ENCODE measurements at places on chromosomes 16 and 17.
A peak's percentile ranks its signal among the peaks of the same experiment; 100 is the strongest.

DNA sequence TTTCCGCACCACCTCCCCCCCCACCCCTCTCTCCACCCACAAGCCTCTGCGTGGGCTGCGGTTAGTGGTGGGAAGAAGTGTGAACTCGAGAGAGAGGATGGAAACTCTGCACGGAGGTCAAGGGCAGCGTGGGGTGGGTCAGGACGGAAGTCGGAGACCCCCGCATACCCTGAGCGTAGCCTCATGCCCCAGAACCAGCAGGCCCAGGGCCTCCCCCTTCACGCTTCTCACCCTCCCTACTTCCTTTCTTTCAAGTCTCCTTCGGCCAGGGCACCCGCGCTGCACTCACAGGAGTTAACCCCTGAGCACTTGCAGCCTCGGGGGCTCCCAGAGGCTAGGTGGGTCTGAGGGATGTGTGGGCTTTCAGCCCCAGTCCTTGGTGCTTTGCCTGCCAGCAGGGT is 9.2 kb downstream of the TBKBP1 start:
- DNase-seq: no peak

- no peak for DNase-seq
Measured at GRCh38 chr17:50477976-50478375, 684 bp upstream of the RSAD1 start.

DNA sequence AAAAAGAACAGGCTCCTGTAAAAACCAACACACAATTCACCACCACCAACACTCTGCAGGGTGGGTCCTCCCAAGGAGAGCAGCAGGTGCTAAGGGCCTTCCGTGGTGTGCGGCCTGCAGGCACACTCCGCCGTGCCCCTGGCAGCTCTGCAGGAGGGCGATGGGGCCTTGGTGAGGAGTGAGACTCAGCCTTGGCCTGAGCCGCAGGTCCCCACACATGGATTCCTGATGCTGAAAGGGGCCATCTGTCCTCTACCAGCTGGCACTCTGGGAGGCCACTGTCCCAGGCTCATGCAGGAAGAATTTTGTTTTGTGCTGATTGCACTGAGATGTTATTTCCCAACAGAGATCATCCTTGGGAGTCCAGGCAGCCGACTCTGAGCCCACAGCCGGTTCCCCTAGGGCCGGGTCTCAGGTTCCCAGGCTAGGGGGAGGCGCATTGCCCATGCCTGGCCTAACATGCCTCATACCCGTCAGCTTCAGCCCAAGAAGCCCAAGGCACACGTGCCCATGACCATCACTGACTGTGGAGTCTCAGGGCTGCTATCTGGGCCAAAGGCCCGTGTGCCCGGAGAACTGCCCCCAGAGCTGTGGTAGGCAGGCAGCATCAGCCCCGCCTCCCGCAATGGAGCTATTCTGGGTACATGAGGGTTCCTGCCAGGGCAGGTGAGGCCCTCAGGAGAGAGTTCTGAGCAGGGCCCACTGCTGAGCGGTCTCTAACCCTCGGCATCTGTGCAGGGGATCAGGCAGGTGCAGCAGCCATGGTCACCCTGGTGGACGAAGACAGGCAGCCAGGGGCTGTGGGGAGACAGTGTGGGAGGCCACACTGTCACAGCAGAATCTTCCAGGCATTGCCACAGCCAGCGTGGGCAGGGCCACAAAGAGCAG is 97.9 kb upstream of the ZNF469 start:
- no peak for DNase-seq

DNA sequence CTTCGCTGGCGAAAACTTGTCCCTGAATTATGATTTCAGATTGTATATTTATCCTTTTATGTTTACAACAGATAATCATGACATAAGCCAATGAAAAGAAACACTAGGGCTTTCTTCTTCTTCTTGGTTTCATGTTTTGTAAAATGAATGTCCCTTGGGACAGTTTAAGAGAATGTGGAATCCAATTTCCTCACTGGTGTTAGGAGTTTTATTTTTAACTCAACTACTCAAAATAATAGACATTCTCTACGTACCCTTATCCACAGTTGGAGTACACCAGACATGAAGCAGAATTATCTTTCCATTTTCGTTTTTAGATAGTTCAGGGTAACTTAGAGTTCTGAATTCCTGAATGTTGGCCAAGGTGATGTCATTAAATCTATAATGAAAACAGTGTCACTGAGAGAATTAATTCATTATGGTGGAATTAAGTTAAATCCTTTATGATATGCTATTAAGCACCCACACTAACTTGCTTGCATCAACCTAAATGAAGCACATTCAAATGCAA is 43.4 kb downstream of the IRX6 start:
- no peak for DNase-seq

- no peak for DNase-seq
Measured at GRCh38 chr17:50952013-50952412, 85.9 kb upstream of the TOB1 start.

- peak; percentile 79 for DNase-seq
Measured at GRCh38 chr17:39623356-39623950, 3.3 kb upstream of the PPP1R1B start.

- no peak for DNase-seq
Measured at GRCh38 chr16:4976079-4976478, 17.9 kb downstream of the SEC14L5 start.

DNA sequence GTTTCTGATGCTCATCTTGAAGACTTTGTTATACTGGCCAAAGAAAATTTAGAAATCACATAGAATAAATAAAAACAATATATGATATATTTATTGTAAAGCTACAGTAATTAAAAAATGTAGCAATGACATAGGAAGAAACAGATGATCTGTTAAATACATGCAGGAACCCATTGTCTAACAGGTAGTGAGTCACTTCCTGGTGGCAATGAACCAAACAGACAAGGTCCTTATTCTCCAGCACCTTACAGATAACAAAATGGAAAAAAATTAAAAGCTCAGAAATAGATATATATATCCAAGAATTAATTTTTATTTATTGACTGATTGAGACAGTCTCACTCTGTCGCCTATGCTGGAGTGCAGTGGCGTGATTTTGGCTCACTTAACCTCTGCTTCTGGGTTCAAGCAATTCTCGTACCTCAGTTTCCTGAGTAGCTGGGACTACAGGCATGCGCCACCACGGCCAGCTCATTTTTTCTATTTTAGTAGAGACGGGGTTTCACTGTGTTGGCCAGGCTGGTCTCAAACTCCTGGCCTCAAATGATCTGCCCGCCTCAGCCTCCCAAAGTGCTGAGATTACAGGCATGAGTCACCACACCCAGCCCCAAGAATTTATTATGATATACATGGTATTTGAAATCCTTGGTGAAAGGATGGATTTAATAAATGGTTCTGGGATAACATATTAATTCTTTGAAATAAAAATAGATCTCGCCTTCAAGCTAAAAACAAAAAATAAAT is 7.5 kb downstream of the NETO2 start:
- no peak for DNase-seq
